ENCODE measurements at places on chromosomes 2 and 18.

DNA sequence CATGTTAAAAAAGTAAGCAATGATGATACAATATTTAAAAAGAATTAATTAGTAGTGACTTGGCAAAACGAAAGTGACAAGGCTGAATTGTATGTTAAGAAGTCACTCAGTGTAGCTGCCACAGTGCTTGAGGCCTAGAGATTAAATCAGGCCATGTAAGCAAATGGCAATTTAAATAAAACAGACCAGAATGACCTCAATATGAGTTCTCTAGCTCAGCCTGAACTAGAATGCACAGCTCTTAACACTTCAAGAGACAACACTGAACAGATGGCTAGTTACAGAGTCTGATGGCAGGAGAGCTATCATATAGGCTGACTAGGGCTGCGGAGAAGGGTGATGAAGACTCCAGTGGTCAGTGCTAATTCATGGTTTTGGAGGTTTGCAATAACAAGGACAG is 117.9 kb upstream of the ZBTB14 start:
- DNase-seq = no peak

DNA sequence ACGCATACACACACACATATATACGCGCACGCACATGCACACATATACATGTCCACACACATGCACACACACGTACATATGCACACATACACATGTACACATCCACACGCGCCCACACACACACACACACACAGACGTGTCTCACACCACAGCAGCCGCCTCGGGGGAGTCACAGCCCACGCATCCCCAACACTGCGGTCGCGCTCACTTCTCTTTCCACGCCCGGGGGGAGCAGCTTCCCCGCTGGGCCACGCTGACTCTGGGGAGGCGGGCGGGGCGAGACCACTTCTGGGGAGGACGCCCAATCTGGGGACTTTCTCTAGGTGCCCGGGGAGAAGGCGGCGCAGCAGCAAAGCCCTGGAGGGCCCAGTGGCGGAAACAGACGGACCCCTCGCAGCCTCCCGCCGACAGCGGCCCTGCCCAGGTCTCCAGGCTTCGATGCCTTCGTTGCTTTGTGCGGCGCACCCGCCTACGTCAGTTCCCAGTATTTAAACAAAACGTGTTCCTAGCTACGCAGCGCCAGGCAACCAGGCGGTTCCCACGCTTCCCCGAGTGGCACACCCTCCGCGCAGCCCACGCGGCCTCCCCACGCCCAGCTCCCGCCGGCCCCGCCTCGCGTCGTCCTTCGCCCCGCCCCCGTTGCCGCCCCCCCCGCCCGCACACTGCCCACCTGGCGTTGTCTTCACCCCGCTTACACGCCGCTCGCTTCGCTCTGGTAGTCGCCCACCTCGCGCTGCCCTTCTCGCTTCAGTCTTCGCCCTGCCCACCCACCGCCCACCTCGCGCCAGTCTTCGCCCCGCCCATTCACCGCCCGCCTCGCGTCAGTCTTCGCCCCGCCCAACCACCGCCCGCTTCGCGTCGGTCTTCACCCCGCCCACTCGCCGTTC is 810 bp upstream of the RBFA start:
- DNase-seq = peak; percentile 51

DNA sequence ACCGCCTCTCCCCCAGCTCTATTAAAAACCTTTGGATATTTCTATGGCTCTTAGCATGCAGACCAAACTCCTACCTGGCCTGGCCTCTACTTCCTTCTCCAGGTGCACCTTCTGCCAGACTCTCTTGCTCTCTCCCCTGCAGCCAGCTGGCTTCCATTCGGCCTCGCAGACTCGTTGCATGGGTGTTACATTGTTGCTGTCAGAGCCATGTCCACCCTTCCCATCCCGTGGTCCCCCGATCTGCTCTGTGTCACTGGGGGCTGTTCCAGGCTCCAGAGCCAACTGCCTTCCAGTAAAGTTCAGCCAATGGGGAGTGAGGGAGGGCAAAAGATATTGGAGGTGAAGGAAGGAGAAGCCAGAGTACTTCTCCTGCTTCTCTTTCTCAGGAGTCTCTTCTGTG is 112.5 kb upstream of the LGALSL start:
- no peak for DNase-seq

GRCh38 chr2:188220535-188220934 is 71.1 kb upstream of the GULP1 start:
- DNase-seq = no peak

DNA sequence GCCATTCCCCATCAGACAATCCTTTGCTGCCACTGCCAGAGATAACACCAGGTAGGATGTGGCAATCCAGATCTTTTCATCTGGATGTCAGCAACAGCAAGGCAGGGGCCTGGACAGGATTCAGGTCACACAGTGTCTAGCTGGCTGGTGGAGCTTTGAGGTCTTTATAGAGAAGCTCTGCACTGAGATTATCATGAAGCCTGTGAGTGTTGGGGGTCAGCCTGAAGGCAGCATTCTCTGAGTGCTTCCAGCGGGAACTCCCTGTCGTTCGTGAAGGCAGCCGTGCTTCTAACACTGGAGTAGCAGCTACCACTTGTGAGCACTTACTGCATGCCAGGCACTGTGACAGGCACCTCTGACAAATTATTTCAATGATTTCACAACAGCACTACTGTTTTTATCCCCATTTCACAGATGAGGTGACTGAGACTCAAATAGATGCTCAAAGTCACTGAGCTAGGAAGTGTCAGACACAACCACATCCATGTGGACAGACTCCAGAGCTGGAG is 85.7 kb downstream of the SEMA4F start:
- DNase-seq = no peak

GRCh38 chr2:238141541-238142318 is 3.3 kb downstream of the KLHL30 start:
- DNase-seq = no peak

- no peak for DNase-seq
Measured at GRCh38 chr2:200619279-200619678, 33.5 kb downstream of the AOX1 start.
